ENCODE measurements at places on chromosomes 11 and 22. TPM values are rescaled to one million over a fixed set of nuclear protein-coding genes. Genes with fewer than 3 reads are reported as not detected.

DNA sequence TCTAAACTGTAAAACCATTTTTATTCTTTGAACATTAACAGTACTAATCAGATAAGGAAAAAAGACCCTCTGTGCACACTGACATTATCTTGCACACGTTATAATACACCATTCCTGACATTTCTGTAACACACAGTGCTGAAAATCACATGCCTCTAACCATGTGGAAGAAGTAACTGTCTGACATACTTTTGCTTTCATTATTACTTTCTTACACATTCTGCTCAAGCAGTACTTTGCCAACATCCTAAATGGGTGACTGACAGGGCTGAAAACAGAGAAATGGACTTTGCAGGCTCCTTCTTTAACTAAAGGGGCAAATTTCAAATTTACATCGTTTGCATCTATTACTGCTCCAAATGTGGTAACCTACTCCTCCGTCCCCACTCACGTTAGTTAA lies 22.8 kb upstream of the TP53AIP1 start:
- DNase-seq: no peak

DNA sequence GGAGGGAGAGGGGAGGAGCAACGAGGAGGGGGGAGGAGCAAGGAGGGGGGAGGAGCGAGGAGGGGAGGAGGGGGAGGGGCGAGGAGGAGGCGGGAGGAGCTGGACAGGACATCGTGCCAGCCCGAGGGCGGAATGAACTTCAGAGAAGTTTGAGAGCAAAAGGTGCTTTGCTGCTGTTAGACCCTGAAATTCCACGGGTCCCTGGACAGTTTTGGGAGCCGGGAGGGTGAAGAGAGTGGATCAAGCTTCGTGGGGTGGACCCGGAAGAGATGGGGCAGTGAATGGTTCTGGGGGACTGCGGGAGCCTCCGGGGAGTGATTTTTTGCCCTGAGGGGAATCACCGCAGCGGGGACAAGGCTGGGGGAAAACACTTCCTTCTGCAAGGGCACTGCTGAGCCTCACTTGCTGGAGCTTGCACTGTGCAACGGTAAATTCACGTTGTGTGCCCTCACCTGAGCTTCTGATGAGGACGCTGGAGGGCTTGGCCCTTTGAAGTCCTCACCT lies 10.7 kb upstream of the NLRP6 start:
- DNase-seq: peak; percentile 51

Gene C11orf86
- total RNA-seq: not detected

Gene SERHL2
- total RNA-seq: 0.86 TPM

GRCh38 chr11:43835104-43835503 lies 45.5 kb upstream of the ALKBH3 start:
- DNase-seq: no peak

GRCh38 chr11:69204941-69205742 lies 49.4 kb downstream of the SMIM38 start:
- DNase-seq: no peak

Gene GLB1L2
- 1.5 TPM for total RNA-seq

- DNase-seq: no peak
Measured at GRCh38 chr11:18203723-18204122, 31.1 kb downstream of the MRGPRX4 start.

DNA sequence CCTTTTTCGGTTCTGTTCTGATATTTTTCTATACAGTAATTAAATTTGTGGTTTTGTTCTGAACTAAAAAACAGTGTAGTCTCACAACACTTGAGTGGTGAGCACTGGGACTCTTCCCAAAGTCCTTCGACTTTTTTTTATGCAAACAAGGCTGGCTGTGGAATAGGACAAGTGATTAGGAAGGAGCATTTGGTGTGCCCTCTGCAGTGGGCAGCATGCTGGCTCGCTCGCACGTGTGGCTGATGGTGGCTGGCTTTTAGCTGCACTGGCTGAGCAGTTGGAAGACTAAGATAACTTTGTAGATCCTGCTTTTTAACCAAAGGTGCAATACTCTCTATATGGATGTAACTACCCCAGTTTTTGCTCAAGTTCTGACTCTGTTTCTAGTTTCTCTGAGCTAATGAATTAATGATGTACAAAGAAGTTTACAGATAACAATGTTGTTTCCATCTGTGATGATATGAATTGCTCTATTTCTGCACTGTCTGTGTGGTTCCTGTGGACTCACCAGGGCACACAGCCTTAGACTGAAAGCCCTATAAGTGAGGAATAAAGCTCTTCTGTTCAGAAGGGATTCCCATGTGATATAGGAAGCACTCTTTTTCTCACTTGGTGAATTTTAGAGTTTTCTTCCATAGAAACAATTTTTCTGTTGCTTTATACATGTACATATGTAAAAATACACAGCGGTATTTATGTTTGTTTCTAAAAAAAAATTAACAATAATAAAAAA lies 143.1 kb upstream of the RASSF10 start:
- no peak for DNase-seq

GRCh38 chr11:11253995-11254394 lies 99.1 kb downstream of the CSNK2A3 start:
- no peak for DNase-seq

- DNase-seq: no peak
Measured at GRCh38 chr11:128152796-128153696, 434.3 kb downstream of the ETS1 start.

GRCh38 chr11:82829101-82829500 lies 71.1 kb downstream of the PRCP start:
- DNase-seq: no peak

DNA sequence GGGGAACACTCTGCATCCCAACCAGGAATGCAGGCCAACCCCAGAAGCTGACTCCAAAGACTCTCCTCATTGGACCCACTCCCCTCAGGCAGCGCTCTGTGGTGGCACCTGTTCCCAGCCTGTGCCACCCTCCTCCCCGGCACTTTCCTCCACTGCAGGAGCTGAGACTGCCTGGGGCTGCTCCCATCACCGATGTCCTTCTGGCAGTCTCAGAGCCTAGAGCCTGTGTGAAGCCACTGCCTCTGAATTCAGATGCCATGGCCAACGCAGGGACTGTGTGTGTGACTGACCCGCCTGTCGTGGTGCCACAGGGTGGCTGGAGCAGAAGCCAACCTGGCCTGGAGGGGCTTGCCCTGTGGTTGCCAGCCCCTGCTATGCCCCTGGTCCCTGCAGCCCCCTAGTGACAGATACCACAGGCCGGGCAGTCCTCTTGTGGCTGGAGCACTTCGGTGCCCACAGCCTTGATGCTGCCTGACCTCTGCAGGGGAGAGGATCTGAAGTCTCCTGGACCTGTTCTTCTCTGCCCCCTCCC lies 43.2 kb downstream of the TBX1 start:
- no peak for DNase-seq

DNA sequence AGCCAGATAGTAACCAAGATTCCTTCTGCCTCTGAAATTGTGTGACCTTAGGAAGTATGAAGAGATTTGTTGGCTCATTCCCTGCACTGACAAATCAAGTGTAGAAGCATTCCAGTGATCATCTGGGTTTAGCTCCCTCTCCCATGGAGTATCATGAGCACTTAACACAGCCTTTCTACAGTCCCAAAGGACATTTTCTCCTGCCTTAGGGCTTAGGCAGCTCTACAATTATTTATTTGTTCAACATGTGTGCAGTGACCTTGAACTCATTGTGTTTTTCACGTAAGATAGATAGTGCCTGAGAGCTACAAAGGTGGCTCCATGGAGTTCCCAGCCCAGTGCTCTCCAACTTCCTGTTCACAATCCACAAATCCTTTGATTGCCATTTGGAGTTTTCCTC lies 94.8 kb upstream of the FAT3 start:
- DNase-seq: no peak

DNA sequence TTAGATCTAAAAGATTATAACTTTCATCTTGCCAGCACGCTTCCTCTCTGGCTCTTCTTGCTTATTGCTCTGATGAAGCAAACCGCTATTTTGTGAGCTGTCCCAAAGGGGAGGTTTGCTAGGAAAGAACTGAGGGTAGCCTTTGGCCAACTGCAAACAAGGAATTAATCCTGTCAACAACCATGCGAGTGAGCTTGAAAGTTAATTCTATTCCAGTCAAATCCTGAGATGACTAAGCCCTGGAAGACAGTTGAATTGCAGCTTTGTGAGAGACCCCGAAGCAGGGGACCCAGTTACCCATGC lies 10.3 kb upstream of the RNF141 start:
- no peak for DNase-seq

Gene C22orf42
- total RNA-seq: not detected

GRCh38 chr22:38753948-38754750 lies 1.6 kb downstream of the SUN2 start:
- DNase-seq: peak; percentile 62

- no peak for DNase-seq
Measured at GRCh38 chr22:20383538-20383937, 10.4 kb upstream of the ZNF74 start.

Gene RNF215
- 7.2 TPM for total RNA-seq

DNA sequence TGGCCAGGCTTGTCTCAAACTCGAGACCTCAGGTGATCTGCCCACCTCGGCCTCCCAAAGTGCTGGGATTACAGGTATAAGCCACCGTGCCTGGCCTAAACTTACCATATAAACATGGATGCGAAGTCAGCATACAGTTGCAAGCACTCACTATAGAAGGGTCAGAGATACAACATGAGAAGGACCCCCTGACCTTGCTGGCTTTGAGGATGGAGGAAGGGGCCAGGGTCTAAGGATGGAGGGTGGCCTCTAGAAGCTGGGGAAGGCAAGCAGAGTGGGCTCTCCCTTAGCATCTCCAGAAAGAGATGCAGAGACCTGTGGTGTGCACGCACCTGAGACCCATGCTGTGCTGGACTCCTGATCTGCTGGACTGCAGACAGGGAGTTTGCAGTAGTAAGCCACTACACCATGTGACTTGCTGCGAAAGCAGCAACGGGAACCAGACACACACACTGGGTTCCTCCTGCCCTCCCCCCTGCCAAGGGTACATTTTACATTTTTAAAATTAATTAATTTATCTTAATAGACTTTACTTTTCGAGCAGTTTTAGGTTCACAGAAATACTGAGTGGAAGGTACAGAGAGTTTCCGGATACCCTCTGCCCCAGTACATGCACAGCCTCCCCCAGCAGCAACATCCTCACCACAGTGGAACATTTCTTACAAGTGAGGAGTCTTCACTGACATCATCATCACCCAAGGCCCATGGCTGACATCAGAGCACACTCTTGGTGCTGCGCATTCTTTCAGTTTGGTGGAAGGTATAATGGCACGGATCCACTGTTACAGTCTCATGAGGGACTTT lies 170.1 kb upstream of the B3GAT1 start:
- no peak for DNase-seq

GRCh38 chr11:132115454-132115853 lies 745.0 kb downstream of the NTM start:
- no peak for DNase-seq

Gene MMP27
- total RNA-seq: not detected

- no peak for DNase-seq
Measured at GRCh38 chr11:72081821-72082453, 1.3 kb downstream of the LRRC51 start.

DNA sequence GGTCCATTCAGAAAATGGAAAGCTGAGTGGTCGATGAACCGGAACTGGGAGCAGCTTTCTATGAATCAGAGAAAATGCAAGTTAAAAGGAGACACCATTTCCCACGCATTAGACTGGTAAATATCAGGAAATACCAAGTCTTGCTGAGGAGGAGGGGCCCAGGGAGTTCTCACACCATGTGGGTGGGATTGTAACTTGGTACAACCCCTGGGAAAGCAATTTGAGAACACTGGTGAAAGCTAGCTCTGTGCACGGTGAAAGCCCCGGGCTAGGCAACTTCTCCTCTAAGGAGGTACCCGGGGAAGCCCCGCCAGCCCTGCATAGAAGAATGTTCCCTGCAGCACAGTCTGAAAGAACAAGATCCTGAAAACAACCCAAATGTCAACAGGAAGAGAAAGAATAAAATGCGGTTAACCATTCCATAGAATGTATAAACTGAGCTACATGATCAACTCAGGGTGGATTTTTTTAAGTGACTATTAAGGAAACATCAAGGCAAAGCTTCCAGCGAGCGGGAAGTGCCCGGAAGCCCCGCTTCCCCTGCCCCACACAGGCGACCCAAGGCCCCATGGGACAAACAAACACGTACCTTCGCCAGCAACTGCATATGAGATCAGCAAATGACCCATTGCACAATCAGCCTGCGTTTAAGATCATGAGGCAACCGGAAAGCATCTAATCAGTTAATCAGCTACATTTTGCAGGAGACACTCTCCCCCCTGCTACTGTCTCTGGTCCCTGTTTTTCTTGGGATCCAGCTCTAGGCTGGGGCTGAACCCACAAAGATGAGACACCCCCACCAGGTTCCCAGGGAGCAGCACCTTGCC lies 11.3 kb downstream of the SHANK2 start:
- DNase-seq: no peak

DNA sequence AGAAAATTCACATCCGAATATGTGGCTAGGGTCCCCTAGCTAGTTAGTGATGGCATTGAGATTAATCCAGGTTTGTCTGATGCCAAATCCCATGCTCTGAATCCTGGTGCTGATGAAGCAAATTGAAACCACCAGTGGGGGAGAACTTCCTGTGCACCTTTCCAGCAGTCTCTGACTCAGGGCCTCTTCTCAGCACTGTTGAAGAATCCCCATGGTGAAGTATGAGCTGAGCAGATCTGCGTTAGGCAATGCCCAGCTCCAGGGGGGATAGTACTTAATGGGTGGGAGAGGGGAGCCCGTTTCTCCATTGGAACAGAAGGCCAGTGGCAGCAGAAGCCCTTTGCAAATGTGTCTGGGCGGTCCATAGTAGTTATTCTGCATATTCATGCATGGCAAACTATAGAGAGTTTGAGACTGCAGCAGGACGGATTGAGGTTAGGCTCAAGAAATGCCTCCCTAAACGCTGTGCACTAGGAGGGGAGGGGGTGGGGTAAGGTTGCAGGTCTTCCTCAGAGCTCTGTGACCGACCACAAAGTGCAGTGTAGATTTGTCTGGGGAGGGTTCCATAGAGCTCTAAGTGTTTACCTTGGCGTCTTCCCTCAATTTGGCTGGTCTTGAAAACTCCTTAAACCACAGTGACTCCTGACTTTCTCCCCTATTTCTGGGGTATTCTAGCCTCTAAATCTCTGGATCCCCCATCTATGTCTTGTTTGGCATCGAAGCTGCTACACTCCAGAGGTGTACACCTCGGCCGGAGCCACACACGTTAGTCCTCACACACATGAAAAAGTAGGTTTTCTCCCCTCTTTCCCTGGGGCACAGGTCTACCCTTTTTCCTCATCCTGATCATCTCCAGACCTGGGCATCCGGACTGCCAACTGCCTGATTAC lies 4.8 kb downstream of the POU2F3 start:
- no peak for DNase-seq

DNA sequence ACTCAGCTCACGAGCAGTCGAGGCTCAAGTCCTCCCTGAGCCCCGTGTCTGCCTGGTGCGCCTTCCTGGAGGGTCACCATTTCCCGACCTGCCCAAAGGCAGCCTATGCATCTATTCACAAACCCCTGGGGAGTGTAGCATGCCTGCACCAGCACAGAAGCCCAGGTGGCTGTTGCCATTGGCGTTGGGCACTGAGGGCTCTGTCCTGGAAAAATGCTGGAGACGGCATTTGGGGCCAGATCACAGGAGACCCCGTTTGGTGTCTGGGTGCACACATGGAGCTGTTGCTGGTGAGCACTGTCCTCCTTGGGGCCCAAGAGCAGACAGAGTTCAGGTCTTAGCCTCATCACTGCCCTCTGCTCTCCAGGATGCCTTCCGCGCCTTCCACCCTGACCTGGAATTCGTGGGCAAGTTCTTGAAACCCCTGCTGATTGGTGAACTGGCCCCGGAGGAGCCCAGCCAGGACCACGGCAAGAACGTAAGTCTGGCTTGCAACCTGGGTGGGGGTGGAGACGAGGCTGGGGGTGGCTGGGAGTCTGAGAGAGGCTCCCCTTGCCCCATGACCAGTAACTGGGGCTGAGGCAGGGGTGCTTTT lies 9.4 kb downstream of the FADS2 start:
- DNase-seq: no peak

Gene MSANTD4
- total RNA-seq: 18.7 TPM

- no peak for DNase-seq
Measured at GRCh38 chr11:3803726-3804495, 4.4 kb upstream of the PGAP2 start.
